ENCODE measurements at places on chromosomes 13 and 19.
A peak's percentile ranks its signal among the peaks of the same experiment; 100 is the strongest.

- no peak for DNase-seq
These were observed 3.5 kb upstream of the SBNO2 start for GRCh38 chr19:1177322-1178114.

DNA sequence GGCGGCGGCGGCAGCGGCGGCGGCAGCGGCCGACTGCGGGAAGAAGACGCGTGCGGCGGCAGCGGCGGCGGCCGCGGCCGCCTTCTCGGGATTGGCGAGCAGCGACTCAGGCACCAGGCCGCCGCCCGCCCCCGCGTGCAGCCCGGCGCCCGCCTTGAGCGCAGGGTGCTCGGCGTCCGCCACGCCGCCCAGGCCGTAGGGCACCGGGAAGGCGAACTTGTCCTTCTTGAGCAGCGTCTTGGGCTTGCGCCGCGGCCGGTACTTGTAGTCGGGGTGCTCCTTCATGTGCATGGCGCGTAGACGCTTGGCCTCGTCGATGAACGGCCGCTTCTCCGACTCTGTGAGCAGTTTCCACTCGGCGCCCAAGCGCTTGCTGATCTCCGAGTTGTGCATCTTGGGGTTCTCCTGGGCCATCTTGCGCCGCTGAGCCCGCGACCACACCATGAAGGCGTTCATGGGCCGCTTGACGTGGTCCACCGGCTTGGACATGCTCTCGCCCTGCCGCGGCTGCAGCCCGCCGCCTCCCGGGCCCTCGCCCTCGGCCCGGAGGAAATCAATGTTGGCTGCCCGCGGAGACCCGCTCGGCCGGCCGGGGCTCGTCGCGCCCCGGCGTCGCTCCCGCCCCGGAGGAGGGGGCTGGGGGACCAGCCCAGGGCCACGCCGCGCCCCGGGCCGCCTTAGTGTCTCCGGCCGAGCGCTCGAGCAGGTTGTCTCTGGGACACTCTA, 621 bp downstream of the SOX21 start:
- no peak for DNase-seq

GRCh38 chr19:2334986-2335846, 6.7 kb downstream of the SPPL2B start:
- peak; percentile 54 for DNase-seq

- no peak for DNase-seq
These were observed 4.6 kb downstream of the UBA2 start for GRCh38 chr19:34432797-34433196.

DNA sequence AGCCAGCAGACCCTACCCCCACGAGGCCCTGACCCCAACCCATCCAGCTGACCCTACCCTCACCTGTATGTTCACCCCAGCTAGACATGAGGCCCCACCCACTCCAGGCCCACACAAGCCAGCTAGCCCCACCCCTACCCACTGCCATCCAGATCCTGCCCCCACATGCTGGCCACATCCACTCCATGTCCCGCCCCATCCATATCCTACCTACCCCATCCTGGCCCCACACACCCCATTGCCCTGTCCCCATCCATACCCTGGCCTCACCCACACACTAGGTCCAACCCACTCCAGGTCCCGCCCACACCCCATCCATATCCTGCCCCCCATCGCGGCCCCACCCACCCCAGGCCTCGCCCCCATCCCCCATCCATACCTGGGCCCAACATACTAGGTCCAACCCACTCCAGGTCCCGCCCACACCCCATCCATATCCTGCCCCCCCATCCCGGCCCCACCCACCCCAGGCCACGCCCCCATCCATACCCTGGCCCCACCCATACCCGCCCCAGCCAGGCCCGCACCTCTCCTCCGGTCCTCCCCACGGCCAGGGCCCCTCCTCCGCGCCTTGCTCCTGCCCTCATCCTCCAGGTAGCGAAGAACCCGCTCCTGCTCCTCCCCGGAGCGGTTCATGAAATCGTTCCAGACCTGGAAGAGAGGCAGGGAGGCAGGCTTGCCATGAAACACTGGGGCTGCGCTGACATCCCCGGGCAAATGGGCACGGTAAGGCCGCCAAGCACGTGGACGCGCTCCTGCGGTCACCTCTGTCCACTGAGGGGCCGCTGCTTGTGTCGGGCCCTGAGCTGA, 7.2 kb downstream of the RNU6-9 start:
- no peak for DNase-seq

- DNase-seq, result no peak
These were observed 83.7 kb downstream of the NALCN start for GRCh38 chr13:101332583-101332982.
